Tongue (tissue), 3 donors: ENCODE measurements at places on chromosomes 3 and 15.

- no peak for DNase-seq
Measured at GRCh38 chr3:53614307-53614706, 119.9 kb downstream of the CACNA1D start.

DNA sequence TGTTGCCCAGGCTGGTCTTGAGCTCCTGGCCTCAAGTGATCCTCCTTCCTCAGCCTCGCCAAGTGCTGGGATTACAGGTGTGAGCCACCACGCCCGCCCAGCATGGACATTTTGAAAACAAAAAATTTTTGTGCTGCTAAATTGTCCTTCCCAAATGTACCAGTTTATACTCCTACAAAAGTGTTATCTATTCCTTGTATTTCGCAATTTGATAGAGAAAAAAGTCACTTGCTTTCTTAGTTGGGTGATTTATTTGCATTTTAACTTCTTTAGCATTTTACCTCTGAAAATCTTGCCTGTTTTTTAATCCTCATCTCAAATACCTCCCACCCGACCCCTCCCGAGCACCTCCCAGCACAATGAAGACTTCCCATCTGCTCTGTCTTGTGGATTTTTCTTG, 46.8 kb downstream of the PDE8A start:
- no peak for DNase-seq

GRCh38 chr3:45608885-45609284, 14.3 kb downstream of the LIMD1 start:
- DNase-seq, result no peak

DNA sequence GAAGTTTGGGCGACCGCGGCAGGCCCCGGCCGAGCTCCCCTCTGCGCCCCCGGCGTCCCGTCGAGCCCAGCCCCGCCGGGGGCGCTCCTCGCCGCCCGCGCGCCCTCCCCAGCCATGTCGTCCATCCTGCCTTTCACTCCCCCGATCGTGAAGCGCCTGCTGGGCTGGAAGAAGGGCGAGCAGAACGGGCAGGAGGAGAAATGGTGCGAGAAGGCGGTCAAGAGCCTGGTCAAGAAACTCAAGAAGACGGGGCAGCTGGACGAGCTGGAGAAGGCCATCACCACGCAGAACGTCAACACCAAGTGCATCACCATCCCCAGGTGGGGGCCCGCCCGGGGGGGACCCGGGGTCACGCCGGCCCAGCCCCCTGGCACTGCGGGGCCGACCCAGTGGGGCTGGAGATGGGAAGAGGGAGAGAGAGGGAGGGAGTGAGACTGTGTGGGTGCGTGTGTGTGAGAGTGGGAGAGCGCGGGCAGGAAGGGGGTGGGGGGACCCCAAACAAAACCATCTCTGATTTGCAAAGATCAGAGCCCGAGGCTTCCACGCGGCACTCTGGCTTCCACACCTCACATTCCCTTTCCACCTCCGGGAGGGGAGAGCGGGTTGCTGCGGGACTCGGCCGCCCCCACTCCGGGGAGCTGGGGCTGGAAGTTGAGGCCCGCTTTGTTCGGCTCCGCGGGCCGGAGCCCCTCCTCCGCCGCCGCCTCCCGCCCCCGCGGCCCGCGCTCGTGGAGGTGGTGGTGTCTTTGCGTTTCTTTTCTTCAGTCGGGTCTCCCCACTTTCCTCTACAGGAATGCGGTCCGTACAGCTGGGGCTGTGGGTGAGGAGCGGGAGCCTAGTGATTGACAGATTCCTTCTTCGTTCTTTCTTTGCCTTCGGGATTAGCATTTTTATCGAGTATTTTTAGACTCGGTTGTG, 898 bp downstream of the SMAD3 start:
- peak; percentile 55 for DNase-seq

DNA sequence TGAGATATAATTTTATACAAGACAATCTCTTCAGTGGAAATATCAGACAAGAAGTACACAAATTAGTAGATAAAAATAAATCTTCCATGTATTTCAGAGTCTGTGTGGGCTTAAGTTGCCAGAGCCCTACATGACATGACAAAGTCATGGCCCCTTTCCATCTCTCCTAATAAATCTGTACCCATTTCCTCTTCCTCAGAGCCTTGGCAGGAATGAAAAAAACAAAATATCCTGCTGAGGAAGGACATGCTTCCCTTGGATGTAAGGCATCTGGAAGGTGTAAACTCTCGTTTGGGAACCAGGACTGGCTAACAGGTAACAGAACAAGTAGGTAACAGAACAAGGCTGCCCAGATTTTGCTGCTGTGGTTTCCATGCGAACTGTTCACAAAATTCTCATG, 148.1 kb downstream of the SNRK start:
- DNase-seq, result no peak

DNA sequence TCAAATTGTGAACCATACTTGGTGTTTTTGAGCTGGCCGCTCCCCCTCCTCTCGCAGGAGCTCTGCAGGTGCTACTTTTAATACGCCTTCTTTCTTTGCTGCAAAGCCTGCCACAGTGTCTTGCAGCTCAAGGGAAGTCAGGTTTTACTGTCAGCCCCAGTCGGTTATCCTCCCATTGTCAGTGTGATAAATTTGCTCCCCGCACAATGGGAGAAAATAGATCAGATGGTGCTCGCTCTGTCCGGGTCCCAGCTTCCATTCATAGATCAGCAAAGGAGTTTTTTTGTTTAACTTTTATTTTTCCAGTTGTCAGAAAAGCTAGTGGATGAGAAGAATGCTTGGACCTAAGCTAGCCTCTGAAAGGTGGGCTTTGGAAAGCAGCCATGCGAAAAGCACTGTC, 207.7 kb downstream of the RYR3 start:
- DNase-seq, result no peak
